Mesenteric fat pad (tissue), 1 donor: ENCODE measurements at places on chromosomes 13 and 19. TPM values are rescaled to one million over a fixed set of nuclear protein-coding genes. Genes with fewer than 3 reads are reported as not detected.

GRCh38 chr13:44814836-44815235, 174.4 kb downstream of the NUFIP1 start:
- no peak for DNase-seq

GRCh38 chr19:29636553-29637360, 28.5 kb upstream of the PLEKHF1 start:
- no peak for DNase-seq

- DNase-seq, result no peak
Observed at GRCh38 chr19:4256563-4256962, 9.7 kb downstream of the YJU2 start.

ZNF582 gene
- 3.1 TPM for total RNA-seq

GRCh38 chr19:43464134-43464775, 1.2 kb downstream of the LYPD3 start:
- peak; percentile 90 for DNase-seq

- DNase-seq, result no peak
Observed at GRCh38 chr19:36379510-36379819, 464 bp upstream of the ZFP14 start.

DNA sequence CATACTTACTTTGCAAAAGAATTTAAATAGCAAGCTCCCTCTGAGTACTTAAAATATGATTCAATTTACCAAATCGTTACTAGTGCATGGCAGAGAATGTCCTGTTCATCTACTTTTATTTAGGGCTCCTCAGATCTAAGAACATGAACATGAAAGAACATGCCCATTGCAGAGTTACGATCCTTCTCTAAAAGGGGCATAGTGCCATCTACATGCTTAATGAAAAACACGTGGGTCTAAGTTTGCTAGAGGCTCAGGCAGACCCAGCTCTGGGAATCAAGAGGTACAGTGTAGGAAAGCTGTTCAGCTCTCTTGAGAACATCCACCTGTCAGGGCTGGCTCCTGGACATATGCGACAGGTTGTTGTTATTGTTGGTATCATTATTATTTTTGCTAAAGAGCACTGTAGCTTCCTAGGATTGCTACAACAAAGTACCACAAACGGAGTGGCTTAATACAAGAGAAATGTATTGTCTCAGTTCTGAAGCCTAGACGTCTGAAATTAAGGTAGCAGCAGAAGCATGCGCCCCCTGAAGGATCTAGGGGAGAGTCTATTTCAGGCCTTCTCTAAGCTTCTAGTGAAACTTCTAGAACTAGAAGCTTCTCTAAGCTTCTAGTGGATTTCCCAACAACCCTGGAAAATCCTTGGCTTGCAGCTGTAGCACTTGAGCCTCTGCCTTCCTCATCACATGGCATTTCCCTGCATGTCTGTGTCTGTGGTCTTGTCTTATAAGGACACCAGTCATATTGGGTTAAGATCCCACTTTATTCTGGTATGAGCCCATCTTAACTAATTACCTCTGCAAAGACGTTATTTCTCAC, 133.9 kb downstream of the DCT start:
- DNase-seq, result no peak

PABPC3 gene
- 0.29 TPM for total RNA-seq

DNA sequence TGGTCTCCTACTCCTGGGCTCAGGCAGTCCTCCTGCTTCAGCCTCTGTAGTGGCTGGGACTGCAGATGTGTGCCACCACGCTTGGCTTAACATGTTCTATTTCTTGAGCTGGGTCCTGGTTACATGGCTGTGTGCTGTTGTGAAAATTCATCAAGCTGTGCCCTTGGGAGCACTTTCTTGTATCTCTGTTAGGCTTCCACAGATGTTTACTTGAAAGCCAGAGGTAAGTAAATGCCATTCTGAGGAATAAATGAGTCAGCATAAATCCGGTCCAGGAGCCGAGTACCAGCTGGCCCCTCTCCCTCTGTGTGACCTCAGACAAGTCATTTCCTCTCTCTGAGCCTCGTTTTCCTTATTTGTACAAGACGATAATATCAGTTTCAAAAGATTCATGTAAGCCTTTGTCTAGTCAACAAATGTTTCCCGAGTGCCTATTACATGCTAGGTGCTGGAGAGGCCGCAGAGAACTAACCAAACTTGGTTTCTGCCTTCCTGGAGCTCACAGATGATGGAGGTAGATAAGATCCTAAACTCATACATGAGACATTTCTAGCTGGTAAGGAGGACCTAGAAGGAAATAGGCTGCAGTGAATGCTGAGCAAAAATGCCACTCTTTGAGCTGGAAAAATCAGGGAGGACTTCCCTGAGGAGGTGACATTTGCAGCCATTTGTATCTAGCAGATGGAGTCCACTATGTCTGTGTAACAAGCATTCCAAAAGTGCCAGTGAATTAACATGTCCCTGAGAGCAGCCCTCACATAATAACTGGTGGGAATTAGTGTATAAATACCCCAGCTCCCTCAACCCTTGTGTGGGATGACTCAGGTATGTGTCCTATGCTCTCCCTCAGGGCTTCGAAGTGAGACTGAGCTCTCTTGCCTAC, 2.7 kb upstream of the RASAL3 start:
- no peak for DNase-seq

GRCh38 chr13:75489502-75490263, 7.7 kb upstream of the TBC1D4 start:
- DNase-seq, result no peak

GRCh38 chr19:57096685-57097361, 23.0 kb upstream of the USP29 start:
- no peak for DNase-seq

- DNase-seq, result no peak
Observed at GRCh38 chr13:80840316-80840976, 499.5 kb upstream of the SPRY2 start.

ZNF497 gene
- 0.19 TPM for total RNA-seq

ADGRE2 gene
- 10.9 TPM for total RNA-seq

MYBPC2 gene
- total RNA-seq, result not detected

CYP4F12 gene
- total RNA-seq, result 7.5 TPM

DNA sequence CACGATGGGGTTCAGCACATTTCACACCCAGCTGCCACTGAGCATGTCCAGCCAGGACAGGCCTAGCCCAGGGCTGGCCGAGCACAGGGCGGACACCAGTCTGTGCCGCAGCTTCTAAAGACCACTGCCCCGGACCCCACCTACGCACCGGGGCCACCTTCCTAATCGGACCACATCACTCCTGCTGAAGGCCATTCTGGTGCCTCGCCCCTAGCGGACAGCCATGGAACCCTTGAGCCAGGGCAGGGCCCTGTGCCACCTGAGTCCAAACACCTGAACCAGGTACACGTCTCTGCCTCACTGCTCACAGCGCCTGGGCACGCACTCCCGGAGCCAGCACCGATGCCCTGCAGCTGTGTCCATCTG, 8.4 kb upstream of the C13orf46 start:
- peak; percentile 87 for DNase-seq

OR7A5 gene
- not detected for total RNA-seq

DNA sequence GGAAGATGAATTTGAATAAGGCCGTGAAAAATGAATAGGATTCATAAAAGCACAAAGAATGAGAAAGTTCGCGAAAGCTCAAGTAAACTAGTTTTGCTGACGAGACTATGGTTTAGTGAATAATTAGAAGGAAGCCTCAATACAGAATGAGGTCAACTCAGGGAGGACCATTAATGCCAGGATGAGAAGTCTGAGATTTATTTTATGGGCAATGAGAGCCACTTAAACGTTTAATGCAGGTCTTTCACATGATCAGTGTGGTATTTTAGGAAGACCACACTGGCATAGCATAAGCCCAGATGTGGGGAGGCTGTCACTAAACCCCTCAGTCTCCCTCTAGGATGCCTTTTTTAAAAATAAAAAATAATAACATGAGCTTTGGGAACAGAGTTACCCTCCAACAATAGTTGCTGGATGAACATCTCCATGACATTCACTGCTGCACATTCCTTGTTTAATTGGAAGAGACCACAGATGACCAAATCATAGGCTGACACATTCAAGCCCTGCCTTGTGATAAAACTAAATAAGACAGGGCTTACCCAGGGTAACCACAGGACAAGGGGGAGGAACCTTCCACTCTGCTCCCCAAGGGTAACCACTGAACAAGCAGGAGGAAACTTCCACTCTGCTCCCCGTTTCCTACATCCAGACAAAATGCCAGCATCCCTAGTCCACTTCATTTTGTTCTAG, 43.6 kb upstream of the LSM14A start:
- DNase-seq, result no peak

DNA sequence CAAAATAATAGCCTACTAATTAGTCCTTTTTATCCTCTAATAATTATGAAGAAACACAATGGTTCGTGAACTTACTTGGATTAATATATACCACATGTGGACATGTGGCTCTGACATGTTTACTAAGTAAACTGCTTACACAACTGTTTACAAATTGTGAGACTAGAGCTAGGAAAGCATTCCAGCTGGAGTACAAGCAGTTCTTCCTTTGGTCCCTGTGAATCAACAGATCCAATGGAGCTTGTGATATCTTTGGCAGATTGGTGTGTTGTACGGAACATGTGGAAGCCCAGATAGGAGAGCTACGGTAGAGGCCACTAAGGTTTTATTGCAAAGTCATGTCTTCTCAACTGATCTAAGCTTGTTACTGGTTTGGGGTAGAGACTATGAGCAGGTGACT, 145.5 kb upstream of the SPRY2 start:
- no peak for DNase-seq
